AML-193 (cell line): ENCODE measurements at places on chromosomes 5 and 9.

DNA sequence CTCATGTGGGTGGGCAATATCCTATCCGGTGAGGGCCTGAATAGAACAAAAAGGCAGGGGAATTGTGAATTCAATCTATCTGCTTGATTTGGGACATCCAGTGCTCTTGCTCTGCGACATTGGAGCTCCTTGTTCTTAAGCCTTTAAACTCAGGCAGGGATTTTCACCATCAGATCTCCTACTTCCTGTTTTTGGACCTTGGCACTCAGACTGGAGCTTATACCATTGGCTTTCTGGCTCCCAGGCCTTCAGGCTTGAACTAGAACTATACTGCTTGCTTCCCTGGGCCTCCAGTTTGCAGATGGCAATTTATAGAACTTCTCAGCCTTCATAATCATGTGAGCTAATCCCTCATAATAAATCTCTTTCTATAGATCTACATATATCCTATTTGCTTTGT is 134.3 kb upstream of the CLINT1 start:
- DNase-seq: peak; percentile 19

GRCh38 chr9:22120159-22120549 is 111.0 kb upstream of the CDKN2B start:
- no peak for DNase-seq

- DNase-seq: no peak
These were observed 283.8 kb downstream of the CD180 start for GRCh38 chr5:66912787-66913186.

DNA sequence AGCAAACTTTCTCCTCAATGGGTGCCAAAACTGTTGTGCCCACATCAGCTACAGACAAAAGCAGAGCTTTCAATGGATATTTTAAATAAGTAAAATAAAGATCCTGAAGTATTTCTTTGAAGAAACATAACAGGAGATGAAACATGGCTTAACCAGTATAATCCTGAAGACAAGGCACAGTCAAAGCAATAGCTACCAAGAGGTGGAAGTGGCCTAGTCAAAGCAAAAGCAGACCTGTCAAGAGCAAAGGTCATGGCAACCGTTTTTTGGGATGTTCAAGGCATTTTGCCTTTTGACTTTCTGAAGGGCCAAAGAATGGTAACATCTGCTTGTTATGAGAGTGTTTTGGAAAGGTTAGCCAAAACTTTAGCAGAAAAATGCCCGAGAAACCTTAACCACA is 77.9 kb downstream of the ANXA1 start:
- DNase-seq: no peak

DNA sequence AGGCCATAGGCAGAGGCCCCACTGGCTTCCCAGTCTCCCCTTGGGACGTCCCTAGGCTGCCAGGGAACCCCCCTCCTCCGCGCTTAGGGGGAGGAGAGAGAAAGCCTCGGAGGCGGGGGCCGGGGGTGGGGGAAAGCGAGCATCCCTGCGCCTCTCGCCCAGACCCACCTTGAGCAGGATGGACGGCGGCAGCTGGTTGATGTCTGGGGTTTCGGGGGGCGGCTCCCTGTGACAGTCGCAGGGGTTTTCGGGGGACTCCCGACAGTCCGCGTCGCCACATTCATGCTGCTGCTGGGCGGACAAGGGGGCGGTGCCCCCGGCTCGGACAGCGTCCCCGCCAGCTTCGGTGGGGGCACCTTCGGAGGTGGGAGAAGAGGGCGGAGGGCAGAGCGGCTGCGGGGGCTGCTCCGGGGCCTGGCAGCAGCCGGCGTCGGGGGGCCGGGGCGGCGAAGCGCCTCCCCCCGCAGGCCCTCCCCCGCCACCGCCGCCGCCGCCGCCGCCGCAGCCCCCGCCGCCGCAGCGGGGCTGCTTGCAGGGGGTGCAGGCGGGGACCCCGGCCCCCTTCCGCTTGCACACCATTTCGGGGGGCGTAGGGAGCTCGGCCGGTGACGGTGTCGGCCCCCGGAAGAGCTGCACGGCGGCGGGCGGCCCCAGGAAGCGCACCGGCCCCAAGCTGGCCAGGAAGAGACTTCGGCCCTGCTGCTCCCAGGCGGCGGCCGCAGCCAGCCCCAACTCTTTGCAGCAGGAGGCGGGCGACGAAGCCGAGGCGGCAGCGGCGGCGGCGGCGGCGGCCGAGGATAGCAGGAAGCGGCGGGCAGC is 1.2 kb downstream of the FBXL17 start:
- no peak for DNase-seq

GRCh38 chr9:21121595-21122251 is 19.9 kb downstream of the IFNW1 start:
- DNase-seq: no peak

GRCh38 chr5:14748180-14748900 is 83.8 kb downstream of the OTULIN start:
- DNase-seq: no peak

DNA sequence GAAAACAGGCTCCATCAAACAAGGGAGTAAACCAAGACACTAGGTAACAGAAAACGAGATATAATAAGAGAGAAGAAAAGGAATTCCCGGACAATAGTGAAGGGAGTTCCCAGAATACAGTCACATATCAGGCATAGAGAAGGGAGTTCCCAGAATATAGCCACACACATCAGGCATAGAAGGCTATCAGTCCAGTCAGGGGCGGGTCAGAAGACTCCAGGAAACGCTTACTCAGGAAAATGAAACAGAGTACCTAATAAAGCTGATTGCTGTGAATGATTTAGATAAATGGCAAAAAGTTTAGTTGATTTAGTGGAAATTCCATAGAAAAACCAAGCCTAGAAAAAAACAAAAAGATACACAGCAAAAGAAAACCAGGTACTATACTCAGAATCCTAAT is 4.9 kb downstream of the TOMM5 start:
- DNase-seq: no peak

GRCh38 chr9:127936347-127936852 is 1.3 kb downstream of the DPM2 start:
- no peak for DNase-seq

- DNase-seq: no peak
These were observed 244.2 kb upstream of the RIOK2 start for GRCh38 chr5:97427235-97427634.

GRCh38 chr9:96585426-96585825 is 34.2 kb downstream of the CDC14B start:
- DNase-seq: no peak

- no peak for DNase-seq
These were observed 83.7 kb downstream of the LNPEP start for GRCh38 chr5:97019435-97020117.

DNA sequence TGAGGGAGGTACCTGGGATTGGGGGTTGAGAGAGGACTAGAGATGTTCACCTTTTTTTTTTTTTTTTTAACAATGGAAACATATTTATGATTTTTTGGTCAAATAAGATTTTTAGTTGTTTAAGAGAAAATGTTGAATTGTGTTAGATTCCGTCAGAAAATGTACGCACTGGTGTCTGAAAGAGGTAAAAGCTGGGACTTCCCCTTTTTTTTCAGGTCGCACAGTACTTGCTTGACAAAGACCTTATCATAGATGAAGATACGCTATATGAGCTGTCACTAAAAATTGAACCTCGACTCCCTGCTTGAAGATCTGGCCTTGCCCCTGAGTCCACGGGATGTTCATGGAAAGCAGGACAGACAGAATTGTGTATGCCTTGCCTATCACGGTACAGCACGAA is 7.7 kb upstream of the CKMT2 start:
- DNase-seq: no peak

GRCh38 chr9:89137542-89138462 is 40.8 kb downstream of the SHC3 start:
- no peak for DNase-seq

DNA sequence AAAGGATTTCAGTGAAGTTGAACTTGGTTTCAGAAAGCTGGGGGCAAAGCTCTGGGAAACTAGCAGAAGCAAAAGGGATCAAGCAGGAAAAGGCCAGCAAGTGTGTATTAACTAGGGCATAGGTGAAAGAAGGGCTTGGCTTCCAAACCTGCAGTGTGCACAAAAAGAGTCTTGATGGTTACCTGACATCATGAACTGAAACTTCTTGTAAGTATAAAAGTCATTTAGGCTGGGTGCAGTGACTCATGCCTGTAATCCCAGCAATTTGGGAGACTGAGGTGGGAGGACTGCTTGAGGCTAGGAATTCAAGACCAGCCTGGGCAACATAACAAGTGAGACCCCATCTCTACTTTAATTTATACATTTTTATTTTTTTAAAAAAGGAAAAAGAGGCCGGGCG is 216.4 kb downstream of the EPB41L4A start:
- no peak for DNase-seq

DNA sequence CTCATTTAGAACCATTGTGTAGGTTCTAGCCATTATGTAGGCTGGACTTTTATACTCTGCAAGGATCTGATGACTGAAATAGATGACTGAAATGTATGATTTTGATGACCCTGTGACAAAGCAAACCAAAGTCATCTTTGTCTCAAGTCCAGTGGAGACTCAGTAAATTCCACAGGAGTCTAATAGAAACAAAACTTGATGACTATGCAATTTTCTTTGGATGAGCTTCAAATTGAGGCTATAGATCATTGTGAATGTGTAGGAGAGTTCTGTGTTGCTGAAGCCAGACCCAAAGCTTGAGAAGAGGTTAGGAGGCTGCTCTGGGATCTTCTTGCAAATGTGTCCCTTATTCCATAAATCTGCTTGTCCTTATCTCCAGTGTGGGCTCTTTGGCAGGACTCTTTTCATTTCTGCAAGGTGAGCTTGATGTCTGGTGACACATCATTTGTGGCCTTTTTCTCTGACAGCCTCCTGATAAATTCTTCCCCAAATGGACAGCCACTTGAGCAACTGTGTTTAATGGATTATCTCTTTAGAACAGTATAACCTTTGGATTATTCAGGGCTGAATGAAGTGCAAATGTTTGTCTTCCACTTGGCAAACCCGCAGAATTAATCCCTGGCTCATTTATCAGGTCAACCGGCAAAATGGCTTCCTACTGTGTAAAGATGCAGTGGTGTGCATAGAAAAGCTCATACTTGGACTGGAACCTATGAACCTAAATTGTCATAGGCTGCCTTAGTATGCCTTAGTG is 235.1 kb upstream of the ANKH start:
- DNase-seq: no peak

DNA sequence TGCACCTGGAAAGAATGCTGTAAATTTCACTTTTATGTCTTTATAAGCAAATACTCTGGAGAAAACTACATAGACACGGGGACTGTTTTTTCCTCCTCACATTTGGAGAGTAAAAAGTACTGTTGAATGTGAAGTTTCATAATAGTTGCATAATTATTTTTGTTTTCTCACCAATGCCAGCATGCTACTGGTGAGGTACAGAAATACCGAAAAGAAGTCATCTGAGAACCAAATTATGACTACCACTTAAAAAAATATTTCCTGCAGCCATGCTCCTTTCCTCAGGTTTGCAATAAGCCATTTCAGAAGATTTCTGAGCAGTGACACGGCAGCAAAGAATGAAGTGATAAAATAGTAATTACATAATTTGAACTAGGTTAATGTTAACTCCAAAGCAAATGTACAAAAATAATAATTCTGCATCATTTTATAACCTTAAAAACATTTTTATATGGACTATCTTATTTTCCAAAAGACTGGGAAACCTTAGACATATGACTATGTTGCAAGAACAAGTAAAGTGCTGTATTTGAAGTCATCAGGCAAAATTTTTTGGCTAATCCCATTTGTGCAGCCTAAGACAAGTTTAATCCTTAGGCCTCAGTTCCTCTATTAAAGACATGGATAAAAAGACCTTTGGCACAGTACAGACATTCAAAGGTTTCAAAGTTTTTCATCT is 144.7 kb downstream of the PCSK1 start:
- DNase-seq: peak; percentile 24

- peak; percentile 3 for DNase-seq
These were observed 3.3 kb downstream of the ASTN2 start for GRCh38 chr9:117411547-117411946.

DNA sequence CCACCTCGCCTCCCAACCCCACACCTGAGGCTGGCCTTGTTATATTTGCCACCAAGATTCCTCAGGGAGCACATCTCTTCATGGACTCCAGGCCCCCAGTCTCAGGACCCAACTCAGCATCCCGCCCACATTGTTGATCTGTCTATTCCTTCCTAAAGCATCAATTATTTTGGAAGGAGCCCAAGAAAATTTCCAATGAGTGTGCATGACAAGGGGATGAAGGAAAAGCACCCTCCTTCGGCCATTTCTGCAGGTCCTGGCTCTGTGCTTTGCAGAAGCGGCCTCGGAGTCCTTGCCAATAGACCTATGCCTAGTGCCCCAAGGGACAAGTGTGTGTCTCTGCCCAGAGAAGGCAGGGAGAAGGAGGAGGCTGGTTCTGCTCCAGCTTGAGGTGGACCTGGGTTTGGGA is 273.2 kb downstream of the GADD45G start:
- DNase-seq: no peak

DNA sequence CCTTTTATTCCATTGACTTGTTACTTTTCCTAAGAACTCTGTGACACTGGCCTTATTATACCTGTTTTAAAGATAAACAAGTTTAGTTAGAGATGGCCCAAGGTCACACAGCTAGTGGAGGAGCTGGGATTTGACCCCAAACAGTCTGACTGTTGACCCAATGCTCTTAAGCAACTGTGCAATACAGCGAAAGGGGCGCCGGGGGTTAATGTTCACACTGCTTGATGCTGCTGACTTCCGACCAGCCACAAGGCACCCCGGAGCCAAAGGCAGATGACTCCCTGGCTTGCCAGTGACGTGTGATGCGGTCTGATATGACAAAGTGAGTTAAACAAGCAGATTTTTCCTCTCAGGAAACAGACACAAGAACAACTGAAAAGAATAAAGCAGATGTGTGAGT is 23.9 kb downstream of the PIK3R1 start:
- DNase-seq: peak; percentile 89

DNA sequence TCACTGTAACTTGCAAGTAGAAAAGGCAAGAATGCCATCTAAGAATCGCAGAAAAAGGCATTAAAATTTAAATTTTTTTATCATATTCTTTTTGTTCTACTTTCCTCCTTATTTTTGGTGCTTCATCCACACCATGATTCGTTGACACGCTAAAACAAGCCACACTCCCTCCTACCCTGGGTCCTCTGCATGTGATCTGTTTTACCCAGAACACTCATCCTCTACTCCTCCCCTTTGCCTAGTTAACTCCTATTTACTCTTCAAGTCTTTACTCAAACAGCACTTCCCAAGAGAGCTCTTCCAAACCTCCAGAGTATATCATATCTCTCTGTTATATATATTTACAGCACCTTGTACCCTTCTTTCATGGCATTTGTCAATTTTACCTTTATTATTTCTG is 61.4 kb upstream of the SRP19 start:
- DNase-seq: no peak

GRCh38 chr5:16742938-16743337 is 126.1 kb upstream of the RETREG1 start:
- no peak for DNase-seq

GRCh38 chr5:155504606-155505005 is 491.1 kb downstream of the KIF4B start:
- DNase-seq: no peak

DNA sequence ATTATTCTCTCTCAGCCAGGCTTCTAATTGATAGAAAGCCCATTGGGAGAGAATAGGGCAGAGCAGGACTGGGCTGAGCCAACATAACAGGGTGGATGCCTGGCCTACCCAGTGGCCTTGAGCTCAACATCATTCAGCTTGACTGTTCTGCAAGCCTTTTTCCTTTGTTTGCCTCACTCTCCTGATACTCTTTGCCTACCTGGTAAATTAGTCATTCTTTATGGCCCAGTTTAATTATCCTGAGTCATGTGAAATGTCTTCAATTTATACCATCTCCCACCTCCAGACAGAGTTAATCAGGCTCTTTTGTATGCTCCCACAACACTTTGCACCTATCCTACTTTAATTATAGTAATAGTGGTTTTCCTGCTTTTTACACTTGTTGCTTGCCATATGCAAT is 13.6 kb downstream of the GLRA1 start:
- no peak for DNase-seq

GRCh38 chr5:138503487-138504270 is 38.4 kb downstream of the EGR1 start:
- DNase-seq: peak; percentile 64
